Osteocyte (in vitro differentiated cells): ENCODE measurements at places on chromosomes 12 and 14. TPM values are rescaled to one million over a fixed set of nuclear protein-coding genes. Genes with fewer than 3 reads are reported as not detected.

Gene RNU6-7
- total RNA-seq, result not detected in 2 replicates

Gene PIK3C2G
- not detected in 2 replicates for total RNA-seq

Gene NEUROD4
- not detected in 2 replicates for total RNA-seq

Gene TPCN1
- total RNA-seq, result 74.6 and 80.6 TPM in 2 replicates

Gene ENDOU
- not detected in 2 replicates for total RNA-seq

Gene PARPBP
- 5.1 and 5.6 TPM in 2 replicates for total RNA-seq

Gene MAP1LC3B2
- 1.7 and 2.1 TPM in 2 replicates for total RNA-seq

Gene KRT85
- total RNA-seq, result not detected in 2 replicates

Gene ATF1
- total RNA-seq, result 30.3 and 32.2 TPM in 2 replicates

Gene FBLN5
- 98.7 and 101 TPM in 2 replicates for total RNA-seq

Gene SLCO1B1
- total RNA-seq, result not detected in 2 replicates

Gene ALDH1L2
- total RNA-seq, result 85.5 and 90.5 TPM in 2 replicates

Gene PTPN21
- 30.0 and 33.8 TPM in 2 replicates for total RNA-seq
